ENCODE measurements at places on chromosomes 7 and 10.

GRCh38 chr10:4892681-4893080 lies 66.7 kb downstream of the AKR1E2 start:
- no peak for DNase-seq

DNA sequence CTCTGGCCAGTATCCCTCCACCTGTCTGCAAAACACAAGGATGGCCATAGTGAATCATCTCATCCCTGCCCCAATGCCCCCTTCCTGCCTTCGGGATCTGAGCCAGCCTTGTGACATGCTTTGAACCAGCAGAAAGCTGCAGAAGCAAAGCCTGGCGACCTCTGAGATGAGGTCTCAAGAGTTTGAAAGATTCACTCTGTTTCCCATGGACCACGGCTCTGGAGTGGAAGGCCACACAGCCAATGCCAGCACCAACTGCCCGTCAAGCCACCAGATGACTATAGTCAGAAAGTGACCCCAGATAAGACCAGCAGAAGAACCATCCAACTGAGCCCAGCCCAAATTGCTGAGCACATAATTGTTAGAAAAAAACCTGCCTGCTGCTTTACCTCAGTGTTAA lies 193.9 kb upstream of the PPP2R2D start:
- no peak for DNase-seq

GRCh38 chr7:25329815-25330214 lies 101.5 kb upstream of the NPVF start:
- no peak for DNase-seq

- no peak for DNase-seq
Observed at GRCh38 chr7:131159961-131160361, 167.7 kb upstream of the MKLN1 start.

DNA sequence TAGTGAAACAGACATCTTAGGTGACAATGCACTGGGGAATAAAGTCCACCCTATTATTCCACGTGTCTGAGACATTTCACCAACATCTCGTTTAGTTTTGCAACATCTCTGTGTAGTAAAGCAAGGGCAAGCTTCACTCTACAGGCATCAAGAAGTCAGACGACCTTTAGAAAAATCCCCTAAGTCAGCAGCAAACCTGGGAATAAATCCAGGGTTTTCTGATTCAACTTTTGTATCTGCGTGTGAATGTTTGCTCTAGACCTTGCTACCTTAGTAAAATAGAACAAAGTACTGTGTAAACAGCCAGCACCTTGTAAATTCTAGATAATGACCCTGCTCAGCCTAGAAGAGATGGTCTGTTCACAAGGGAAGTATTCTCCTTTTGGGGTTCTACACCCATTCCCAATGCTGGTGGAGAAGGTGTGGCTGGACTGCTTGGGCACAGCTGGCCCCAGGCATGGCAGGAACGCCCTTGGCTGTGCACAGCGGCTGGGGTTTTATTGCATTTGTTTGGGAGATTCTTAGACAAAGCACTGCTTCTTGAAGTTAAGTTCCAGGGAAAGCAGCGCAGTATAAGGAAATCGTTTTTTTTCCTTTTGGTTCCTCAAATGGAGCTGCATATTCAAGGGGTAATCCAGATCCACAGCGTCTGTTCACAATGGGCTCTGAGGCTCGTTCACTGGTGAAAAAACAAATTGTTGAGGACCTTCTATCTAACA lies 38.3 kb upstream of the GALNTL5 start:
- DNase-seq = no peak

DNA sequence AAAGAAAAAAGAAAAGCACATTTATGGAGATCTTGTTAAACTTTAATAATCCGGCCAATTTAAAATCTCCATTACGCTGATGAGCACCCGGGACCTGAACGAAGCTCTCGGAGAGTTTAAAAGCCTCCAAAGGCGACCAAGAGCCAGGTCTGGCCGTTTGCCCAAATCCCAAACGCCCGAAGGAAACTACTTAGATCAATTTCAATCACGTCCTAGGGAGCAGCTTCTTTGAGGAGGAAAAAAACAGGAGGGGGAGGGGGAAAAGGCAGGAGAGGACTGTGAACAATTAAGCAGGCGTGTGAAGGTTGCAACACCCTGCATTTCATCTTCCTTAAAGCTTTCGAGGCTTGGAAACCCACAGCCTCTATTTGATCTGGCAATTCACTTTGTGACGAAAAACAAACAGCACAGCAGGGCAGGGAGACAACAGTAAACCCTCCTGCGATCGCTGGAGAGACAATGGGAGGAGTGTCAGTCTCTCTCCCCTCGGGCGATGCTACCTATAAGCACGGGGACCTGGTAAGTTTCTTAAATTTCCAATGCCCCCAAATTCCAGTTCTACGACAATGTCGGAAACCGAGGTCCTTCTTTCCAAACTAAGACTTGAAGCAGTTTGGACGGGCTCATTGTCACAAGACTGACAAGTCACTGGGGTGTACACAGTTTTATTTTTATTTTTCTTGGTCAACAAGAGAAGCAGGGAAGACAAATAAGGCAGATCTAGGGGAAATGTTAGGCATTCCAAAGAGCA lies 1.2 kb downstream of the KLF6 start:
- DNase-seq = no peak

DNA sequence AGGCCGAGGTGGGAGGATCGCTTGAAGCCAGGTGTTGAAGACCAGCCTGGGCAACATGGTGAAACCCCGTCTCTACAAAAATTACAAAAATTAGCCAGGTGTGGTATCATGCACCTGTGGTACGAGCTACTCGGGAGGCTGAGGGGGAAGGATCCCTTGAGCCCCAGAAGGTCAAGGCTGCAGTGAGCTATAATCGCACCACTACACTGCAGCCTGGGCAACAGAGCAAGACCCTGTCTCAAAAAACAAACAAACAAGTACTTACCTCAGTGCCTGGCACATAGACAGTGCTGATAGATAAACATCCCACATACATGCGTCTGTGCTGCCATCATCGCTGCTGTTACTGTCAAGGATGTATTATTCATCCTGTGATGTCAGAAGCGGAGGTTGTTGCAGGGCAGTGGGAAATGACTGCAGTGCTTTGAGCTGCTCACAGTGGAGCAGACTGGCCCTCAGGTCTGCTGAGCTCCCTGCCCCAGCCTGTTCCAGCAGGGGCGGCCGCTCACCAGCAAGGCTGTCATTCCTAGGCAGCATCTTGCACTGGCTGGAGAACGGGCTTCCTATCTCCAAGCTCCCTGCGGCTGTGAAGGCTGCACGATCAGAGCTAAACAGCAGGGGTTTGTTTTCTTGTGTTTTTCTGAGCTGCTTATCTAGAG lies 18.6 kb downstream of the FOXK1 start:
- DNase-seq = no peak

DNA sequence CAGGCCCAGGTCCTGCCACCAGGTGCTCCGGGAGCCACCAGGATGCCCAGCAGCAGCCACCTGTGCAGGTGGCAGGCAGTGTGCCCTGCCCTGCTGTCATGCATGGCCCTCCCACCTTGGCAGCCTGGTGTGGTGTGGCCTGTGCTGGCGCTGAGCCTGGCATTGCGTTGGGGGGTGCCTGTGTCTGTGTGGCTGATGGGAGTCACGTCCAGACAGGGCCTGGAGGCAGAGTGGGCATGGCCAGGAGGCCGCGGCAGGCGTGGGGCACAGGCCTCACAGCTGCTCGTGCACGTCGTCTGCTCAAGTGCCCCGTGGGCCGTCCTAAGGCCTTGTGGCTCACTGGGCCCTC lies 8.7 kb downstream of the TTYH3 start:
- DNase-seq = no peak

DNA sequence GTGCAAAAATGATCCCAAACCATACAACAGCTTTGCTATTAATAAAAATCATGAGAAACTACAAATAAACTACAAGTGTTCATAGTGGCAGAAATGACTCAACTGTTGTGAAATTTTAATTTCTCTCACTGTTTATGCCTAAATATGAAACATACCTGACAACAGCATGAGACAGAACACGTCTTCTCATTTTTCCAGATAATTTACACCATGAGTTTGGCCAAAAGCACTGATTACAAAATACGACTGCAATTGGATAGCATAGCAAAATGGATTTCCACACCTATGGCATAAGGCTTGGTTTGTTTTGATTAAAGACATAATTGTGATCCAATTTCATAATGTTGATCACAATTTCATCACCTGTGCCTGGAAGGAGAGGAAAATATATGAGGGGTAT lies 608.6 kb downstream of the GATA3 start:
- DNase-seq = no peak

DNA sequence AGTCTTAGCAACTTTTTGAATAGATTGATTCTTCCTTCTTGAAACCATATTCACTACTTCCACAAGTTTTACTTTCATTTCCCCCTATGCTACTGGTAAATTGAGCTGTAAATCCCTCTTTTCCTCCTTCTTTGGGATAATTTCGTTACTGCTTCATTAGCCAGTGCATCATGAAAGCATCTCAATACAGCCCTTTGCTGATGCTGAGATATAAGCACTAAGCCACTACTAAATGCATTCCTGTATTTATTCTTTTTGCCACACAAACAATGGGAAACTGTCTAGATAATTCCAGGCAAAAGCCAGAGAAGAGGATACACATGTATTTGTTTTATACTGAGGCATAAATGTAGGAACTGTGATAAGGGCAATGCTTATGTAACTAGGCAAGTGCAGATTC lies 313.9 kb downstream of the NXPH1 start:
- no peak for DNase-seq

DNA sequence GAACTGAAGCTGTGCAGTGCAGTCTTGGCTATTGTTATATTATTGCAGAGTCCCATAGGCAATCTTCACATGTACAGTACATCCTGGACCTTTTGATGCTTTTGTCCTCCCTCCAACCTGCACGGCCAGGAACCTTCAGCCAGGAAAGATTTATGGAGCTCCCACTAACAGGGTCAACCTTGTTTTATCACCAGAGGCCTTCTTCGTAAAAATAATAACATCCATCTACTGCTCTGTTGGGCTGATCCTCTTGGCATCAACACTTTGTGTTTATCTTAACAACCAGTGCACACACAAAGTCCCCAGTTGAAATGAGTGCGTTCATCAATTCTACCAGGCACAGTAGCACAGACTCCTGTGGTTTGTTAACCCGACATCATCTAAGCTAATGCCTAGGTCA lies 72.4 kb downstream of the AGMO start:
- no peak for DNase-seq

DNA sequence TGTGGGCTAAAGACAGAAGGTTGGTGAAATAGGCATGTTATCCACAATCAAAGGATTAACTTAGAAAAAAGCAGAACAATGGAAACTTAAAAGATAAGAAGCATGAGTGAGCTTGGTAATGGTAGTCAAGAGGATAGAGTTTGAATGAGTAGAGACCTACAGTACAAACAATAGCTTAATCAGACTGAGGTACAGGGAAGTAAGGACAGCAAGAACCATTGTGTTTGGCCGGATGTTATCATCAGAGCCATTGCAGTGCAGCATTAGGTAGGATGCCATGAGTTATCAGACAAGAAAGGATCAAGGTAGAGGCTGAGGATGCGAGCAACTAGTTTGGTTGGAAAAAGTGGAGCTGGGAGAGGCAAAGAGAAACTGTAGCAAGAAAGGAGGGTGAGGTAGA lies 353.3 kb upstream of the VSTM2A start:
- no peak for DNase-seq

DNA sequence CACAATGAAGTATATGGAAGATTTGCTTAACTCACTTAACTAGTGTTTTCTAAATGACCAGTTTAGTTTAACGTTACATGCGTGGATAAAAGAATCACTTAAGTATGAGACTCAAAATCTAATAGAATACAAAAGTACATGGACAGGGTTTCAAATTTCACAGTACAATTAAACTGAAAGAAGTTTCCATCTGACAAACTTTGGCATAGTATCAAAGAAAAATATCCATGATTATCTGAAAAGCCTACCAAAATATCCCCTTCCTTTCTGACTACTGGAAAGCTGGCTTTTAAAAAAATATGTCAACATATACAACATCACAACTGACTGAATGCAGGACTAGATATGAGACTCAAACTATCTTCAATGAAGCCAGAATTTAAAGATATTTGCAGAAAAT lies 164.8 kb downstream of the ZNF438 start:
- DNase-seq = no peak
